ENCODE measurements at places on chromosomes 2 and 18.

DNA sequence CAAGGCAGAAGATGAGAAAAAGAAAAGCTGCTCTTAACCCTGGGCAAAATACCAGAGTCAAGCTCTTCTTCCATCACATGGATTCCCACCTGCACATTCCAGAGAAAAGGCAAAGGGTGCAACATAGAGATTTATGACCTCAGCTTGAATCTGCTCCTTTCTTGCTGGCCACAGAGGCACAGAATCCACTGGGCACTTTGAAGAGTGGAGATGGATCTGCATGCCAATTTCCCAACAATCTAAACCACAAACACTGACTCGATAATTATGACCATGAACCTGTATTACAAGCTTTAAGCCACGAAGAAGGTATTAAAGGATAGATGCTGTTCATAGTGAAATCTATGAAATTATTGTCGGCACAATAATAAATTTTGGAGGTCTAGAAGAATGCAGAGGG lies 237.3 kb downstream of the PID1 start:
- no peak for DNase-seq

GRCh38 chr2:70978341-70979179 lies at the start of gene ANKRD53:
ANKRD53 (plus strand) TSS chr2:70978630; CDS start chr2:70978646, 16 bp downstream.
- no peak for DNase-seq

- no peak for DNase-seq
These were observed 473.5 kb upstream of the MYT1L start for GRCh38 chr2:2804528-2804927.

- no peak for DNase-seq
These were observed 152.6 kb downstream of the THADA start for GRCh38 chr2:43443282-43443681.

DNA sequence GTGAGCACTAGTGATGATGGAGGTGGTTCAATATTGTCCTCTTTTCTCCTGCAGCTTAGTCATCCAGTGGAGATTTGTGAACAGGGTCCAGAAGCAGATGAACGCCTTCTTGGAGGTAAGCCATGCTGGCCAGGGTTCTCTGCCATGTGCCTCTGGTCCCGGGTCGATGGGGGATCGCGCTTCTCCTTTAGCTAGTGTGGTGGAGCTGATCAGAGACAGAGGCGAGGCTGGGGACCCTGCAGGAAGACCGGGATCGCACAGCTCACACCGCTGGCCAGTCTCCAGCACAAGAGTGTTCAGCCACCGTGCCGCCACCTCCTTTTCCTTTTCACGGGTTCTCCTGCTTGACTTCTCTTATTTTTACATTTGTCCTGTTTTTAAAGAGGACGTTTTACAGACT lies 243.4 kb downstream of the ALPK2 start:
- DNase-seq = no peak

- no peak for DNase-seq
These were observed 99.3 kb upstream of the FZD5 start for GRCh38 chr2:207868855-207869596.

DNA sequence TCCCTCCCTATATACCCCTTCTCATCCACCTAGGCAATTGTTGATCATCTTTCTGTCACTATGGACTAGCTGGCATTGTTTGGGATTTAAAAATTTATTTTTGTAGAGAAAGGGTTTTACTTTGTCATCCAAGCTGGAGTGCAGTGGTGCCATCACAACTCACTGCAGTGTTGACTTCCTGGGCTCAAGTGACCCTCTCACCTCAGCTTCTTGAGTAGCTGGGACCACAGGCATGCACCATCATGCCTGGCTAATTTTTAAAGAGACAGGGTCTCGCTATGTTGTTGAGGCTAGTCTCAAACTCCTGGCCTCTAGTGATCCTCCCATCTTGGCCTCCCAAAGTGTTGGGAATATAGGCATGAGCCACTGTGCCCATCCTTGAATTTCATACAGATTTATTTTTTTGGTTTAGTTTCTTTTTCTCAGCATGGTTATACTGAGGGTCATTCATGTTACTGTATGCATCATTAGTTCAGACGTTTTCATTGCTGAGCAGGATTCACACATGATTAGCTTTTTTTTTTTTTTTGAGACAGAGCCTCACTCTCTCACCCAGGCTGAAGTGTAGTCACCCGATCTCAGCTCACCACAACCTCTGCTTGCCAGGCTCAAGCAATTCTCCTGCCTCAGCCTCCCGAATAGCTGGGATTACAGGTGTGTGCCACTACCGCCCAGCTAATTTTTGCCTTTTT lies 8.6 kb upstream of the PCARE start:
- DNase-seq = no peak

GRCh38 chr2:104574367-104574766 lies 279.5 kb upstream of the POU3F3 start:
- DNase-seq = no peak

- no peak for DNase-seq
These were observed 436.3 kb downstream of the CBLN2 start for GRCh38 chr18:72107647-72108383.

GRCh38 chr2:232885264-232885961 lies 15.3 kb downstream of the SNORC start:
- no peak for DNase-seq

- DNase-seq = peak; percentile 9
These were observed 58.5 kb upstream of the COPS8 start for GRCh38 chr2:237026981-237027711.

- no peak for DNase-seq
These were observed 159.3 kb upstream of the RND3 start for GRCh38 chr2:150646746-150647145.

DNA sequence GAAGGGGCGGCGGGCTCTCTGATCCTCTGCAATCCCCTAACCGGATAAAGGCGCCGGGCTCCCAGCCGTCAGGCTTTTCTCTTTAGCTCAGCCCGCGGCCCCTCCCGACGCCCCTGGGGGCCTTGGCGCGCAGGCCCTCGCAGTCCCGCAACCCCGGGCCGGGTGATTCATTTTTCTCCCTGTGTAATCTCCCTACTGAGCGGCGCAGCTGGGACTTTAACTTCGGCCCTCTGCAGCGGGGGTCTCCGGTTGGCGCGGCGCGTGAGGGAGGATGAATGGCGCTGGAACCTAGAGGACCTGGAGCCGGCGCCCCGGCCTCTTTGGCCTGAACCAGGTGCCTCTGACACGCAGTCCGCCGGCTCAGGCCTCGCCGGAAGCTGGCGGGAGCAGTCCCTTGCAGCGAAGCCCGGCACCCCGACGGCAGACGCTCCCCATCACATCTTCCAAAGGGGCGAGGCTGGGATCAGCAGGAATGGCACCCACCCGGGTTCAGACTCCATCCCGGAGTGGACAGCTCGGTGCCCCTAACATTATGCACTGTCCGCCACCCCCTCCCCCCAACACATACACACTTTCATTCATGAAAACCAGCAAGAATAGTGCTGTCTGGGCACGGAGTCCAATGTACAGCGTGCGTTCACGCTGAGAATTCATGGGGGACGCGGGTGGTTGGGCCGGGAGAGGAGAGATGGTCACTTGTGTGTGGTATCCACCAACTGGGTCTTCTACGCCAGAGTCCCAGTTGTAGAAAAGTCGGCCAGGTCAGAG lies 1.2 kb downstream of the CNGA3 start:
- DNase-seq = no peak

GRCh38 chr2:150097901-150098531 lies 389.5 kb downstream of the RND3 start:
- DNase-seq = no peak

- no peak for DNase-seq
These were observed 99.1 kb downstream of the SMAD2 start for GRCh38 chr18:47831351-47831750.

GRCh38 chr2:185828326-185828725 lies 89.7 kb downstream of the FSIP2 start:
- no peak for DNase-seq

GRCh38 chr2:182248362-182248761 lies 178.5 kb downstream of the PDE1A start:
- no peak for DNase-seq

DNA sequence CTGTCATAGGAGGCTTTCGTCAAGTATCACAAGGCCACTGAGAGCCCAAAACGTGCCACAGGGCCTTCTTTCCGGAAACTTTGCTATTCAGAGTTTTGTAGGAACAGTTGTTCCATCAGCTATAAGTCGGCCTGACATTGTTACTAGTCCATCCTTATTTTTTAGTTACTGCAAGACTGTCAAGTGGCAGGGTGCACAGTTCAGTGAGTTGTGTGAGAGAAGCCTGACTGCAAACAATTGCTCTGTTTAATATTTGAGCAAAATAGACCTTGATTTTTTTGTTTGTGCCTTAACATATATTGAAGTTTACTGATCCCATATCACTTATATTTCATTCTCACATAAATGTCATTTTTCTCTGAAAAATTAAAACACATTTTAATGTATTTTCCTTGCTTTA lies 110.1 kb downstream of the GALNT1 start:
- no peak for DNase-seq

DNA sequence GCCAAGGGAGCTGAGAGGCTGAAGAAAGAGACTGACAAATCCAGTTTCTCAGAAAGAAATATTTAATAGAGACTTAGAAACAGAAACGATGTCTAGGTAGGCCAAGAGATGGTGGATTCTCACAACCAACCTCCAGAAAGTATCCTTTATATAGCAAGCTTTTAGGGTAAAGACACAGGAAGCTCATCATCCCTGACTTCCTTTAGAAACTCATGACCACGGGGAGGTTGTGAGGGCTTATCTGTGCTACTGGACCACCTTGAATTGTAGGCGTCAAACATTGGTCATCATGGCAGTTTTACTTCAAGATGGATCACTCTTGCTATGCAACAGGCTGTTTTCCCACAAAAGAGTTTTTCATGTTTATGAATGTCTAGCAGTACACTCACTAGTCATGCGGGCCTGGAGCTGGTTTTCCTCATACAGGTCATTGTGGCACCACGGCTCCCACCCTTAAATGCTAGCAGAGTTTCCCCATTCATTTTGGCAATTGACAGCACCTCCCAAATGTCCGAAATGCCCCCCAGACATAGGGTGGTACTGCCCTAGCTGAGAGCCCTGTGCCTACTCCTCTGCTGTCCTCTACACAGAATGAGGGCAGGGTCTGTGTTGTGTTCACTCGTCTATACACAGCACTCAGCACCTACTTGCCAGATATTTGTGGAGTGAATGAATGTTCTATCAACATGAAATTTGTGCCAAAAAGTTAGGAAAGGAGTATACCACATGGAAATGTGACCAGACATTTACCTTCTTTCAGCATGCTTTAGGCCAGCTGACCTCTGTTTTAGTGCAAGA lies 89.0 kb downstream of the TMEM247 start:
- no peak for DNase-seq

GRCh38 chr18:12433829-12434540 lies 26.3 kb downstream of the PRELID3A start:
- DNase-seq = no peak

GRCh38 chr18:21725201-21725600 lies 15.4 kb upstream of the MIB1 start:
- DNase-seq = no peak

GRCh38 chr2:177265824-177266817 lies 1.6 kb upstream of the NFE2L2 start:
- no peak for DNase-seq
